ENCODE measurements at places on chromosomes 1 and 21.

- no peak for DNase-seq
Observed at GRCh38 chr1:15005116-15005515, 148.4 kb upstream of the TMEM51 start.

GRCh38 chr1:85144351-85144750 is 56.5 kb downstream of the SYDE2 start:
- DNase-seq, result no peak

DNA sequence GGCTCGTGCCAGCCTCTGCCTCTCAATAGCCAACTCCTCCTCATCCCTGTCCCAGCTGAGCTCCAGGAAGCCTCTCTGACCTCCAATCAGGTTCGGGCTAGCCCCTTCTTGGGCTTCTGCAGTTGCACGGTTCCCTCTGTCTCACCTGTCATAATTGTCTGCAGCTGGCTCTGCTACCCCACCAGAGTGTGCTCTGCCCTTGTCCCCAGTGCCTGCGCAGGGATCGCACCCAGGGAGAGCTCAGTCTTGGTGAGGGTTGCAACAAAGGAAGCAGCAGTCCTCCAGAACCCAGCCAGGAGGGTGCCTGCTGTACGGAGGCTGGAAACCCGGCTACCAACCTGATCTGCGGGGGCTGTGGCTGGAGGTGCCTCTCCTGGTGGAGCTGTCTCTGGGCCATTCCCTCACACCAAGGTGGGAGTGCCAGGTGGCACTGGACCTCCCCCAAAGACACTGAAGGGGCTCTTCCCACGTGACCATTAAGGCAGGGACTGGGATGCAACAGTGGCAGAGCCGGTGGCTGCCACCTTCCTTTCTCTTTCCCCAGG is 63.5 kb upstream of the DMRTB1 start:
- no peak for DNase-seq

GRCh38 chr1:200487650-200488049 is 77.8 kb upstream of the ZNF281 start:
- DNase-seq, result no peak

DNA sequence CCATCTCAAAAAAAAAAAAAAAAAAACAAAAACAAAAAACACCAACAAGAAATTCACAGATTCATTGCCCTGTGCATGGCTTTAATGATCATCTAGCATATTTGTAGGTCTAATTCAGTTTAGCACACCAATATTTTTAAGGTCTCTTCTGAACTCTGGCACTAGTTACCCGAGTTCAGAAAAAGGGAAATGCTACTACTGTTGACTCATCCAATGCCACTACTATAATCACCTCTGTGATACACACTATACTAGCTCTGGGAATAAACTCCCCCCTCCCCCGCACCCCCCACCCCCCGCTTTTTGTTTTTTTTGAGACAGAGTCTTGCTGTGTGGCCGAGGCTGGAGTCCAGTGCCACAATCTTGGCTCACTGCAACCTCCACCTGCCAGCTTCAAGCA is 55.6 kb downstream of the FBXO42 start:
- no peak for DNase-seq

- no peak for DNase-seq
Observed at GRCh38 chr1:203033917-203034316, 7.6 kb downstream of the PPFIA4 start.
